H4 (cell line): ENCODE measurements at places on chromosomes 1 and 21.
A peak's percentile ranks its signal among the peaks of the same experiment; 100 is the strongest.

- no peak for DNase-seq
These were observed 859.5 kb downstream of the USP25 start for GRCh38 chr21:16589006-16589898.

GRCh38 chr1:10863886-10864285, 67.4 kb upstream of the CASZ1 start:
- DNase-seq = no peak

- DNase-seq = peak; percentile 73
These were observed 9.2 kb upstream of the GALE start for GRCh38 chr1:23809751-23810171.

DNA sequence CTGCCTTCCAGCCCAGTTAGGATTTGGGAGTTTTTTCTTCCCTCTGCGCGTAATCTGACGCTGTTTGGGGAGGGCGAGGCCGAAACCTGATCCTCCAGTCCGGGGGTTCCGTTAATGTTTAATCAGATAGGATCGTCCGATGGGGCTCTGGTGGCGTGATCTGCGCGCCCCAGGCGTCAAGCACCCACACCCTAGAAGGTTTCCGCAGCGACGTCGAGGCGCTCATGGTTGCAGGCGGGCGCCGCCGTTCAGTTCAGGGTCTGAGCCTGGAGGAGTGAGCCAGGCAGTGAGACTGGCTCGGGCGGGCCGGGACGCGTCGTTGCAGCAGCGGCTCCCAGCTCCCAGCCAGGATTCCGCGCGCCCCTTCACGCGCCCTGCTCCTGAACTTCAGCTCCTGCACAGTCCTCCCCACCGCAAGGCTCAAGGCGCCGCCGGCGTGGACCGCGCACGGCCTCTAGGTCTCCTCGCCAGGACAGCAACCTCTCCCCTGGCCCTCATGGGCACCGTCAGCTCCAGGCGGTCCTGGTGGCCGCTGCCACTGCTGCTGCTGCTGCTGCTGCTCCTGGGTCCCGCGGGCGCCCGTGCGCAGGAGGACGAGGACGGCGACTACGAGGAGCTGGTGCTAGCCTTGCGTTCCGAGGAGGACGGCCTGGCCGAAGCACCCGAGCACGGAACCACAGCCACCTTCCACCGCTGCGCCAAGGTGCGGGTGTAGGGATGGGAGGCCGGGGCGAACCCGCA, at the start of gene PCSK9:
Gene PCSK9 (plus strand): TSS at position 207 of the 741 bp plus-strand sequence. CDS start 290 bp downstream, at position 497.
- DNase-seq = no peak

DNA sequence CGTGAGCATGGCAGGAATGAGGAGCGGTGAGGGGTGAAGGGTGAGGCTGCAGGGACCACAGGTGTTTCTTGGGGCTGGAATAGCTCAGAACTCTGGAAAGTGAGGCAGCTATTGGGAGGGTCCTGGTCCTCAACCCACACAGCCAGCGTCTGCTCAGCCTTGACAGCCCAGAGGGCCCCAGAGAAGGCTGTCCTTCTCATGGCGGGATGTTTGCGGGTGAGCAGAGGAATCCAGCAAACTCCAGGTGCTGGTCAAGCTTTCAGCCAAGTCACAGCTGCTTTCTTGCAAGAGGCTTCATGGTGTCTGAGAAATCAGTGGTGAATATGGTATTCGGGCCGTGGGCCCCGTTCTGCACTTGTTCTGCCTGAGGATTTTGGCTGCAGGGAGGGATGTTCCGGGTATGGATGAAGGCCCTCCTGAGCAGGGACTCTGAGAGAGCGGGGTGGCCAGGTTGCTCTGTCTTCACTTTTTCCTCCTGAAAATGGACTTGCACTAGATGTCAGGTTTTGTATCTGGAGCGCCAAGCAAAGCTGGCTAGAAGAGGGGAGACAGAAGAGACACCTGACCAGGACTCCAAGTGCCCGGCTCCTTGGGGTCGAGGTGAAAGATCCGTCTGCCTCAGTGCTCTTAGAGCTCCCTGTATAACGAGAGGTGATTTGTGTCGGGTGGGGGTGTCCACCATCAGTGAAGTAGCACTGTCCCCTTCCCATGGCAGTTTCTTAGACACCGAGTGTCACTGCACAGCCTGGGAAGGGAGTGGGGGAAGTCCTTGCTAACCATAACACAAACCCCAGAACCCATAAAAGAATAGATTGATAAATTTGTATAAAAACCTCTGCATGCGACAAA, 139.9 kb downstream of the PEX14 start:
- DNase-seq = no peak

DNA sequence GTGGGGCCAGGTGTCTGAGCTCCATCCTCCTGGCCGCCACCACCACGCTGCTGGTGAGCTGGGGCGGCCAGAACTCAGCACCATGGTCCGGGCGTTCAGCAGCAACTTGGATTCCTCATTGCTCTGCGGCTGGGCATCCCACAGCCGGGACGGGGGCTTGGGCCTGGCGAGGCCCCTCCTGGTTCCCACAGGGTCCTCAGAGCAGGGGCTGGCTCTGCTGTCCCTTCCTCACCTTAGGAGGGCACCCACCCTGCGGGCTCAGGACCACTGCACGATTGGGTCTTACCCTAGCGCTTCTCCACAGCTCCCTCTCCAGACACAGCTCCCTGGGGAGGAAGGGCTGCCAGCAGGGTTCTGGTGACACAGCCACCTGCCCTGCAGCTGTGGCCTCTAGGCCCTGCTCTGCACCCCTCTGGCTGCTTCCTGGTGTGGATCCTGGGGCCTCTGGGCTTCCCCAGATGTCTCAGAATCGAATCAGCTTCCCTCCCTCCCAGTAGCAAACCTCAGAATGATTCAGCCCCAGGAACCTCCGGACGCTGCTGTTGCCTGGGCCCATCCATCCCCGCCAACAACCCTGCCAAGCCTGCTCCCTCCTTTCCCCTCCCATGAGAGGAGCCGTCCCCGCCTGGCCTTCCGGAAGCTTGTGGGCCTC, 25.0 kb downstream of the CRYAA start:
- DNase-seq = no peak

DNA sequence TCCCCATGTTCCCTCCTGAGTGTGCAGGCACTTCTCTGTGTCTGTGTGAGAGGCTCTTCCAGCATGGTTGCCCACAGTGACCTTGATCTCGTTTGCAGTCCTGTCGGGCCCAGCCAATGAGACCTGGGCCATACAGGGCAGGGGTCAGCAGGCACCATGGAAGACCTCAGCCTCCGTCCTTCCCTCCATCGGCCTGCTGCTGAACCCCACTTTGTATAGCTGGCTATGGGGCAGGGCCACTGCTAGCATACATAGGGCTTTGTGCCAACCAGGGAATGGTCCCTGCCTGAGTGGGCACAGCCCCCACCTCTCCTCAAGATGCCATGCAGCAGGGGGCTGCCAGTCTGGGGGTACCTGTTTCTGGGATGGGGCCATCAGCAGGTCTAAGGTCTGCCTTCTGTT, 3.8 kb downstream of the C1orf35 start:
- no peak for DNase-seq

DNA sequence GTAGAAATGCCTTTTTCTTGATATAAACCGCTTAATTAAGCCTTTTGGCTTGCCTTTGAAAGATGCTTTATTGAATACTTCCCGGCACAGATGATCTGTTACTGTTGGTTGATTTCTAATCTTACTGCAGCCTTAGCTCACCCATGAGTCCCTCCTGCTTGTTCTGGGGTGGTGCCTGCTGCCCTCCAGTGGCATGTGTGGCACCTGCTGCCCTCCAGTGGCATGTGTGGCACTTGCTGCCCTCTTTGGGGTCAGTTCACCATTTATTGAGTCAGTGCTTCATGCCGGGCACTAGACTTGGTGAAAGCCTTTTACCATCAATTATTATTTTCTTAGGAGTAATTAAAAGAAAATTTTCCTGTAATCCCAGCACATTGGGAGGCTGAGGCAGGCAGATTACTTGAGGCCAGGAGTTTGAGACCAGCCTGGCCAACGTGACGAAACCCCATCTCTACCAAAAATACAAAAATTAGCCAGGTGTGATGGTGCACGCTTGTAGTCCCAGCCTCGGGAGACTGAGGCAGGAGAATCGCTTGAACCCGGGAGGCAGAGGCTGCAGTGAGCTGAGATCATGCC, 54.3 kb downstream of the ADARB1 start:
- DNase-seq = peak; percentile 84

DNA sequence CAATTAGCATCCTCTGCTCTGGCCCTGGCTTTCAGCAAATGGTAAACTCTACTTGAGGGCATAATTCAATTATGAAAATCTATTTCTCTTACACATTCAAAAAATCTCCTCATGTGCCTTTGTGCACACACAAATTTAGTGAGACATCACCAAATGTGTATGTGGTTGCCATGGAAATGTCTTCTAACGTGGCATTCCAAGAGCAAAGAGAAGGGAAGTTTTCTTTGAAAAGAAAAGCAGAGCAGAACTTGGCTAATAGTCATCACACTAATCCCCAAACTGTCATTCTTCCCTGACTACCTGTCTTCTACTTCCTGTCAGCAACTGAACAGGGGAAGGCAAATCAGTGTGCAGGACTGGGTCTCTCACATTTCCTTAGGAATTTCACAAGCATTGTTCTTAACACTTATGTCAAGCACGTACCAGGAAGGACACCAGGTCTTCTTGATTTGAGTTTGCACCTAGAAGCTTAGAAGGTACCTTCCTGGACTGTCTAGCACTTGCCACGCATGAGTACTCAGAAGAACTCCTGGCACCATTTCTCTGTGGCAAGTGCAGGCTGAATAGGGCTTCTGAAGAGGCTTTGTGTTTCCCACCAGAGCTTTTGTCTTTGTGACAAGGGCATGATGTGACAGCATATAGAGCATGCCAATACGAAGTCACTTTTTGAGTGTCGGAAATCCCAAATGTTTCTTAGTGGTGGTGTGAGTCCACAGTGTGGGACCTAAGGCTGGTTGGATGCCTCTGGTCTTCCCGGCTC, 32.3 kb downstream of the MAN1C1 start:
- no peak for DNase-seq

DNA sequence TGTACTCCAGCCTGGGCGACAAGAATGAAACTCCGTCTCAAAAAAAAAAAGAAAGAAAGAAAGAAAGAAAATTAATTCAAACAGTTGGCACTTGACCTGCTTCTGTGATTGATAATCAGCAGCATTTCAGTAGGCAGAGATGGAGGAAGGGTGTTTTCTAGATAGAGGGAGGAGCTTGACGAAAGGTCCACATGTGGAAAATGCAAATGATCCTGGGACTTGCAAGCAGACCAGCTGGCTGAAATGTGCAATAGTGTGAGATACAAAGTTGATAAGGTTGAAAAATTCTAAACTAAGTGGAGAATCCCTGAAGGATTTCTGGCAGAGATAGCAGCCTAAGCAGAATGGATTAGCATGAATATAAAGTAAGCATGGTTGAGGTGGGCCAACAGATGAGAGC, 4.2 kb downstream of the ELAPOR1 start:
- no peak for DNase-seq

DNA sequence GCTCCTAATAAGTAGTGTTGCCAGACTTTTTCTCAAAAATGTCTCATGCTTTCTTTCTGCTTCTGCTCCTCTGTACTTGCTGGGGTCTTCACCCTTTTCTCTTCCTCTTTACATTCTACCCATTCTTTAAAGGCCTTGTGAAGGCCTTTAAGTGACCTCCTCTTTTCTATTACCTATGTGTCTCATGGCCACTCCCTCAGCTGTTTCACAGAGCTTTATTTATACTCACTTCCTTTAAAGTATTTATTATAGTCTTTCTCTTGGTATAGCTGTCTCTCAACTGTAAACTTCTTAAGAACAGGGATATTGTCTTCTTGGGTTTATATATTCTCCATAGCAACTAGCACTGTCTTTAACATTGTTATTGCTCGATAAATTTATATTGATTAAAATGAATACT, 792 bp downstream of the GOLPH3L start:
- no peak for DNase-seq

- DNase-seq = no peak
These were observed 17.6 kb downstream of the GPR137B start for GRCh38 chr1:236159704-236160539.

DNA sequence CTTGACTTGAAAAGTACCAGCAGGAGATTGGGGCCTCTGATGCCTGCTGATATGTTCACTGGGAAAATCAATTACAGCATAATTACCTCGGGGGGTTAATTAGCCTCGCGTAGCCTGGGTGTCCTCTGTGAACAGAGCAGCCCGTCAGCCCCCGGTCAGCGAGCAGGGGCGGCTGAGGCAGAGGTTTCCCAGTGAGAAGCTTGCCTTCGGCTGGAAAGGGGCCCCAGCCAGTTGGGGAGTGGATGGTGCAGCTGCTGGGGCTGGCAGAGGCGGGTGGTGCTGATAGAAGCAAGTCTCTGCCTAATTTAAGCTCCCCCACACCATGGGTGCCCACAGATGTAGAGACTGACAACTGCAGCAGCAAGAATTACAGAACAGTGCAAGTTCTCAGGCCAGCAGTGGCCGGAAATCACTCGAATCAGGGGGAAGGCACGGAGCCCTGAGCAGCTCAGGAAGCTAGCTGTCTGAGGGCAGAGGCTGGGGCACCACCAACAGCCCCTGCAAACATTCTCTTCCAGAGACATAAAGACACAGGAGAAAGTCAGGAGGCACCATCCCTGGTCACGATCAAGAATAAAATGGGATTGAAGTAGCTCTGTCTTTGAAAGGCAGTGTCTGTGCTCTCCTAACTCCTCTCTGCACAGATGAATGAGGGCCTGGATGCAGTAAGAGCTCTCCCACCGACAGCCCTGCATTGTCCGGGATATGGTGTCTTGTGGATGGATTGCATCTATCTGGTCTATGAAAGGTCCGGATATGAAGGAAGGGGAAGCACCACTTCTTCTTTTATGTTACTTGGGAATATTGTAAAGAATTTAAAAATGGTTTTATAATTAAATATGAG, 166.5 kb upstream of the CD34 start:
- no peak for DNase-seq

DNA sequence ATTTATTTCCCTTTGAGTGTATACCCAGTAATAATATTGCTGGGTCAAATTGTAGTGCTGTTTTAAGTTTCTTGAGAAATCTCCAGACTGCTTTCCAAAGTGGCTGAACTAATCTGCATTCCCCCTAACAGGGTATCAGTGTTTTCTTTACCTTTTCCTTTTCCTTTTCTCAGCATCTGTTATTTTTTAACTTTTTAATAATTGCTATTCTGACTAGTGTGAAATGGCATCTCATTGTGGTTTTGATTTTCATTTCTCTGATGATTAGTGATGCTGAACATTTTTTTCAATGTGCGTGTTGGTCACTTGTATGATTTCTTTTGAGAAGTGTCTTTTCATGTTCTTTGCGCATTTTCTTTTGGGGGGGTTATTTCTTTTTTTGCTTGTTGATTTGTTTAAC, 374.9 kb upstream of the BRINP3 start:
- no peak for DNase-seq

GRCh38 chr1:2991753-2992495, 29.3 kb upstream of the ACTRT2 start:
- no peak for DNase-seq
